ENCODE measurements at places on chromosomes 12 and 14.

DNA sequence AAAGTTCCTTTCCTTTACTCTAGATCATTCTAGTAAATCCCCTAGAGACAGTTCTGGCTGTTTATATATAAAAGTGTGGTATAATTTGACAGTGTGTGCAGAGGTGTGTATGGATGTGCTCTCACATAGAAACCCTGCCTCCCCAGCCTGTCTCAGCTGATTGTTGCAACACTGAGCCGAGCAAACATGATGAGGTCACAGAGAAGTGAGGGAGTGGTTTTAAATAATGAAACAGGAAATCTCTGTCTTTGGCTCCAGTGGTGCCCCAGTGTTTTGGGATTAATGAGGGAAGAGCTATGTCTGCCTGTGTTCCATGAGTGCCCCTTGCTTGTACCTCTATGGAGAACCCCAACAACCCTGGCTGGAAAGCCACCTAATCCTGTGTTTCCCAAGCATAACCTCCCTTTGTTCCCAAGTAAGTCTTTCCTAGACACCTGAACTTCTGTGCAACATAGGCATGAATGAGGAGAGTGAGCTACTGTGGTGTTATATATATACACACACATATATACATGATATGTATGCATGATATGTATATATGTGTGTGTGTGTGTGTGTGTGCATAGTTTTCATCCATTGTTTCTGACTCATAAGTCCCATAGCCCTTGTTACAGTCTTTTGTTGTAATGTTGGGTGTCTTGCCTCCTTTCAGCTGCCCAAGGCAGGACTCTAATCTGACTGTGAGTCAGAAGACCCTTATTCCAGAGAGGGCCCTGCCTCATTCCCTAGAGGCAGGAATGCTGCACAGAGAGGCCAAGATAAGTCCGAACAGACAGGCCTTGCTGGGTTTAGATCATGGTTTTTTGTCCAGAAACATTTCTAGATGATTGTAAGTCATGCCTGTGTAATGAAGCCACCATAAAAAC is 18.0 kb downstream of the TRAF3 start:
- no peak for DNase-seq

- peak; percentile 53 for DNase-seq
Observed at GRCh38 chr12:106918746-106919145, 37.0 kb upstream of the TMEM263 start.

- DNase-seq: no peak
Observed at GRCh38 chr14:36618641-36619040, 36.2 kb upstream of the NKX2-8 start.

DNA sequence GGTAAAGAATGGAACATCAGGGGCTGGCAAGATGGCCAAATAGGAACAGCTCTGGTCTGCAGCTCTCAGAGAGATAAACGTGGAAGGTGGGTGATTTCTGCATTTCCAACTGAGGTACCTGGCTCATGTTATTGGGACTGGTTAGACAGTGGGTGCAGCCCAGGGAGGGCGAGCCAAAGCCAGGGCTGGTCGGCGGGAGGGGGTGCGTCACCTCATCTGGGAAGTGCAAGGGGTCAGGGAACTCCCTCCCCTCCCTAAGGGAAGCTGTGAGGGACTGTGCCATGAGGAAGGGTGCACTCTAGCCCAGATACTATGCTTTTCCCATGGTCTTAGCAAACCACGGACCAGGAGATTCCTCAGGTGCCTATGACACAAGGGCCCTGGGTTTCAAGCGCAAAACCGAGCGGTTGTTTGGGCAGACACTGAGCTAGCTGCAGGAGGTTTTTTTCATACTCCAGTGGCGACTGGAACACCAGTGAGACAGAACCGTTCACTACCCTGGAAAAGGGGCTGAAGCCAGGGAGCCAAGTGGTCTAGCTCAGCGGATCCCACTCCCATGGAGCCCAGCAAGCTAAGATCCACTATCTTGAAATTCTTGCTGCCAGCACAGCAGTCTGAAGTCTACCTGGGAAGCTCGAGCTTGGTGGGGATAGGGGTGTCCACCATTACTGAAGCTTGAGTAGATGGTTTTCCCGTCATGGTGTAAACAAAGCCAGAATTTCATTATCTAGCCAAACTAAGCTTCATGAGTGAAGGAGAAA is 317.6 kb downstream of the NELL2 start:
- DNase-seq: no peak

GRCh38 chr14:59132796-59133494 is 55.5 kb upstream of the DAAM1 start:
- no peak for DNase-seq

DNA sequence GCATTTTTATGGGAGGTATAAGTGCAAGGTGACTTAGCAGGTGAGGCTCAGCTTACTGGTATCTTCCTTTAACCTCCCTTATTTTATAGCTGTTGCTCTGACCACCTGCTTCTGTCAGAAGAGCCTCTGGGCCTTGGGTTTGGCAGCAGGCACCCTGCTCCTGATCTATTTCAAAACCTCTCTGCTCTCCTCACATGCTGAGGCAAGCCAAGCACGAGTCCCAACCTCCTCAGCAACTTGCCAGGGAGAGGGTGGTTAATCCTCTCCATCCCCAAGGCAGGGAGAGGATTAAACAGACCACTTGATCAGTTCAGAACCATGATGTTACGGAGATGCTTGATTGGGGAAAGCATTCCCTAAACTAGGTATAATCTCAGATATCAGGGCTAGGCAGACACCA is 5.4 kb downstream of the PLEKHH1 start:
- no peak for DNase-seq

DNA sequence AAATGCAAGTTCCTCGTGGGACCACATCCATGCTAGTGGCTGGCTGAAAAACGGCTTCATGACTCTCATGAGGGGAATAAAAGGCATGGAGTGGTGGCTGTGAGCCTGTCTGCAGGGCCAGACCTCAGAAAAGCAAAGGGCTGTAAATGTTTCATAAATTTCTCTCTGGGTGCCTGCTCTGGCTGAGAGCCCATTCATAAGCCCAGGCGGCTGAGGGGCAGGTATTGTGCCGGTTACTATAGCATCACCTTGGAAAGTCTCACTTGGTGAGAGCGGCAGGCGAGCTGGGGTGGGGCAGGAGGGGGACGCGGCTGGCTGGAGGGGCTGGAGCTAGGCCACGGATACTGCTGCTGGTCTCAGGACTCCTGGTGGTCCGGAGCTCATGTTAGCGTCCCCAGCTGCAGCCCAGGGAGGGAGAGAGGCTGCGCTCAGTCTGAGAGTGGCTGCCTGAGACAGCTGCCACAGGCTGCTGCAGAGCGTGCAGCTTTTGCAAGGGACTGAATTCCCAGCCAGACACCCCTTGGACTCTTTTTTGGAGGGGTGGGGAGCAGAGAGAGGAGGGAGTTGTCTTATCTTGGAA is at the start of gene SLC17A8:
TSS of gene SLC17A8 (plus strand) at position 431 of the 580 bp plus-strand sequence. CDS start 318 bp downstream, outside the sequence.
- DNase-seq: no peak
